ENCODE measurements at places on chromosomes 16 and 17. TPM values are rescaled to one million over a fixed set of nuclear protein-coding genes. Genes with fewer than 3 reads are reported as not detected.

DNA sequence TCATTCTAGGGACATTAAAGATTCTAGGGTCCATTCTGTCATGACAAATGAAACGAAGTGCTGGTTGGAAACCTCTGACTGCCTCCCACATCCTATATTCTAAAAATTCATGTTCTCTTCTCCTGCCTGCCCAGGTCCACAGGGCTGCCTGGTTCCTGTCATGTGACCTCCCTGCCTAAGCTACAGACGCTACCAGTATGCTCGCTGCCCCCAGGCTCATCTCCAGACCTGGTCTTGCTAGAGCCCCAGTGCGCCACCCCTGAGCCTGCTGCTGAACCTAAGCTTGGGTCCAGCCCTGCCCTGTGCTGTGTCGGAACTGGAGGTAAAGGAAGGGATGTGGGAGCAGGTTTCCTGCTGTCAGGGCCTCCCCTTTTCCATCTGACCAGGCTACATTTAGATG lies 231.6 kb upstream of the CDH5 start:
- DNase-seq = no peak
- no peaks in the 10 kb centered on the region for H3K4me1 ChIP-seq
- H3K36me3 ChIP-seq = no peaks in the 10 kb centered on the region

DNA sequence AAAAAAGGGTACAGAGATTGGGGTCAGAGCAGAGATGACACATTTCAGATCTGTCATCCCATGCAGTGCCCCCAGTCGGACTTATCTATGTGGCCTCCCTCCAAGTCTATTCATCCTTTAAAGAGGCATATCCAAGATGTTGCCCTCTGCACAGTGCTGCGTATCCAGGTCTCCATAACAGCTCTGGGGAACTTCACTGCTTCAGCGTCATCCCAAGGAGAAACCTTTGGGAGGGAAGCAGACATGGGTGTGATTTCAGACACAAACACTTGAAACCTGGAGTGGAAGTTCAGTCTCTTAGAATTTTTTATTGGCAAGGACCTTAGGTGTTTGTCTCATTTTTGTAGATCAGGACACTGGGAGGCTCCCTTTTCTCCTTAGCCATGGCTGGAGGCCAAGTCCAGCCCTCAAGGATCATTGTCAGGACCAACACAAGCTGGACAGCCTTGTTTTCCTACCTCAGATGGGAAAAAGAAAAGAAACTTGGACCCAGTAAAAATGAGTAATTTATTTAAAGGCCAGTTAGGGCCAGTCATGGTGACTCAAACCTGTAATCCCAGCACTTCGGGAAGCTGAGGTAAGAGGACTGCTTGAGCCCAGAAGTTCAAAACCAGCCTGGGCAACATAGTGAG lies 23.9 kb upstream of the NLK start:
- H3K36me3 ChIP-seq = no peaks in the 10 kb centered on the region
- no peak overlapping the region for H3K27ac ChIP-seq
- peaks cover 14% of the 10 kb centered on the region for H3K27me3 ChIP-seq
- no peaks in the 10 kb centered on the region for H3K4me1 ChIP-seq
- H3K4me3 ChIP-seq = no peak overlapping the region

GRCh38 chr17:76427501-76428231 lies 25.3 kb downstream of the UBE2O start:
- no peak for DNase-seq
- no peaks in the 10 kb centered on the region for H3K27me3 ChIP-seq
- H3K36me3 ChIP-seq = no peaks in the 10 kb centered on the region
- H3K4me3 ChIP-seq = no peak overlapping the region
- H3K27ac ChIP-seq = no peak overlapping the region
- no peaks in the 10 kb centered on the region for H3K4me1 ChIP-seq

DNA sequence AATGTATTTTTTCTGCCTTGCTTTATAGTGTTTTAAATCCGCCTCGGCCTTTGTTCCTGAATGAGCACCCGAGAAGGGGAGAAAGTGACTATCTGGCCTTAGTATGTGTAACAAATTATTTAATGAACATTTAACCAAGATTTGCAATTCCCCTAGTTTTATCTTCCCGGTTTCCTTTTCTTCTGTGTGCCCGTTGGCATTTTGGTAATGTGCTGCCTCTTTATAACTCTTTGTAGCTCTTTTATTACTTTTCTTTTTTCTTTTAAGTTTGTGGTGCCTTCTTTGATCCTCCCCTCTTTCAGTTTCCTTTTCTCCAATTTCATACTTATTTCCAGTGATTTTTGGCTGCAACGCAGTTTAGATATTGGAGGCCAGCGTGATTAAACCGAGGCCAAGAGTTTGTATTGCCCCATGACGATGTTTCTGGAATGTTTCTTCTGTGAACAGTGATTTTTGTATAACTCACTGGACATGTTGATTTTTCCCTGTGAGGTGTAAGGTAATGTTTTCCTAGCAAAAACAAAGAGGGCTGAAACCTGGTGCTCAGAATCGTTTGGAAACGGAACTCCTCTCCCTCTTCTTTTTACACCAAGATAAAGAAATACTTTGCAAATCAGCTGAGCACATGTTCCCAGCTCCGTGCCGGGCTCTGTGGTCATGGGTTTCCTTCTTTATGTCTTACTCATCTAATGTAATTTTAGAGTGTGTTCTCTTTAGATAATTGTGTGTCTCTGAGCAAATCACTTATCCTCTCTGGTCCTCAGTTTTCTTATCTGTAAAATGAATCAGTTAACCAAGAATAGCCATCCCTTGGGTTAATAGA lies 344.3 kb downstream of the WWOX start:
- H3K4me3 ChIP-seq = no peak overlapping the region
- no peak for DNase-seq
- no peaks in the 10 kb centered on the region for H3K27me3 ChIP-seq
- no peaks in the 10 kb centered on the region for H3K4me1 ChIP-seq
- H3K36me3 ChIP-seq = no peaks in the 10 kb centered on the region

DNA sequence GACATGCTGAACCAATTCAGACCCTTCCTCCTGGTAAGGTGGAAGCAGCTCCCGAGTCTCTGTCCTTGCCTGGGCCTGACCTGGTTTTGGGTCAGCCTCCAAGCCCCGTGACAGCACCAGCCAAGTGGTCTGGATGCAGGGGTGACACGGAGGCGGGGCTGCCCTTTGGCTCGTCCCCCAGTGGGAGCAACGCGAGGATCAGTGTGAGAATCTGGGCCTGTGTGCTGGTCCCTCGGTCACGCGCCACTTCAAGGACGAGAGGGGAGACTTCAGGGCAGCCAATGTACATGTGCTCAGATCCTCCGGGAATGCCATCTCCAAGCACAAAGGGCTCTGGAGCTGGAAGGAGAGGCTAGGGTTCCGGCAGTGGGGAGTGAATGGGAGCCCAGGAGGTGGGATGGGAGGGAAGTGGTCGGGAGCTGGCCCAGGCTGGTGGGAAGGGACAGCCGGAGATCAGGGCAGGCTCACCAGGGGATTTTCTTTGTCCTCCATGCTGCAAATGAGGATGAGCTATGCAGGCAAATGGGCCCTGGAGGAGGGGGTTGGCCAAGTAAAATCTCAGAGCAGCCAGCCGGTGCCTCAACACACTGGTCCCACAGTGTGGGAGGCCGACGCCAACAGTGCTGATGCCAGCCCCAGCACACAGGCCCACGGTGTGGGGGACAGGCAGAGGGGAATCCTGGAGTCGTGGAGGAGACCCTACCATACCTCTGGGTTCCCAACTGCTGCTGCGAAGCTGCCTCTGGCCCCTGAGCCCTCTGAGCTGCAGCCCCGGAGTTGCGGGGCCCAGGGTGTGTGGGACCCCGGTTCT lies 4.2 kb upstream of the NDRG4 start:
- no peak overlapping the region for H3K4me3 ChIP-seq
- H3K4me1 ChIP-seq = peaks cover 3% of the 10 kb centered on the region
- H3K27me3 ChIP-seq = no peaks in the 10 kb centered on the region
- DNase-seq = no peak

Gene DNAAF8
- total RNA-seq = not detected

Gene COG1
- 61.0 TPM for total RNA-seq

GRCh38 chr17:624341-624860 lies 90.2 kb downstream of the VPS53 start:
- H3K27ac ChIP-seq = no peak overlapping the region
- peaks cover 62% of the 10 kb centered on the region for H3K36me3 ChIP-seq
- no peak for DNase-seq
- H3K4me1 ChIP-seq = no peaks in the 10 kb centered on the region
- no peaks in the 10 kb centered on the region for H3K27me3 ChIP-seq
- H3K4me3 ChIP-seq = no peak overlapping the region

DNA sequence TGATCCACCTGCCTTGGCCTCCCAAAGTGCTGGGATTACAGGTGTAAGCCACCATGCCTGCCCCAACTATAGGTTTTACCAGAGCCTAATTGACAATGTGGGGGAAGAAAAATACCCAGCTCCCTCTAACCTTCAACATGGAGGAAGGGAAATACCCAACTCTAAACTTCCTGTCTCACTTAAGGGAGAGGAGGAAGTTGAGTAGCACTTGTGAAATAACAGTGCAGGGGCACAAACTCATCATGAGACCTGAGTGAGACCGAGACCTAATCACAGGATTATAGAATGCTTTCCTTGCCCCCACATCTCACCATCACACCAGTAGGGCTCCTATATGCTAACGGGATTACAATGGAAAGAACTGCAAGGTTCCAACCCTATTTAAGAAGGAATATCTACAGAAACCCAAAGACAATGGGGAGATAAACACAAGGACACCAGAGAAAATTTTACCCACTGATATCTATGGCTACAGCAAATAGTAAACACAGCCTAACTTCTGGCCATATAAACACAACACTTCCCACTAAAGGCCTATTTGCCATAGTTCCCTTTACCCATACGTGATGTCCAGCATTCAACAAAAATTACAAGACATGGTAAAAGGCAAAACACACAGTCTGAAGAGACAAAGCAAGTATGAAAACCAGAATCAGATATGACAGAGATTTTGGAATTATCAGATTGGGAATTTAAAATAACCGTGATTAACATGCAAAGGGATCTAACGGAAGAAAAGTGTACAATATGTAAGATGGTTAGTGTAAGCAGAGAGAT lies 26.9 kb downstream of the OR3A1 start:
- H3K36me3 ChIP-seq = no peaks in the 10 kb centered on the region
- H3K27me3 ChIP-seq = no peaks in the 10 kb centered on the region
- no peak for DNase-seq
- no peak overlapping the region for H3K4me3 ChIP-seq

DNA sequence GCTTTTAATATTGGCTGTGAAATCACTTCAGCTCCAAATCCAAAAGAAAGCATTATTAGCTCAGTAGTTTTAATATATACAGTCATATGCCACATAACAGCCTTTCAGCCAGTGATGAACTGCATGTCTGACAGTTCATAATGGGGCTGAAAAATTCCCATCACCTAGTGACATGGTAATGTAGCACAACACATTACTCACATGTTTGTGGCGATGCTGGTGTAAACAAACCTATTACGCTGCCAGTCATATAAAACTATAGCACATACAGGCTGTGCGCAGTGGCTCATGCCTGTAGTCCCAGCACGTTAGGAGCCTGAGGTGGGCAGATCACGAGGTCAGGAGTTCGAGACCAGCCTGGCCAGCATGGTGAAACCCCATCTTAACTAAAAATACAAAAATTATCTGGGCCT lies 92.2 kb downstream of the TUBD1 start:
- peak; percentile 8 for DNase-seq
- H3K27me3 ChIP-seq = no peaks in the 10 kb centered on the region
- H3K27ac ChIP-seq = peak overlapping the region; percentile 57
- H3K4me3 ChIP-seq = no peak overlapping the region
- H3K4me1 ChIP-seq = peaks cover 6% of the 10 kb centered on the region
- H3K36me3 ChIP-seq = no peaks in the 10 kb centered on the region

- no peaks in the 10 kb centered on the region for H3K4me1 ChIP-seq
- H3K36me3 ChIP-seq = no peaks in the 10 kb centered on the region
- H3K4me3 ChIP-seq = no peak overlapping the region
These were observed 336.9 kb downstream of the SOX9 start for GRCh38 chr17:72457712-72458111.

Gene KRTAP17-1
- not detected for total RNA-seq

DNA sequence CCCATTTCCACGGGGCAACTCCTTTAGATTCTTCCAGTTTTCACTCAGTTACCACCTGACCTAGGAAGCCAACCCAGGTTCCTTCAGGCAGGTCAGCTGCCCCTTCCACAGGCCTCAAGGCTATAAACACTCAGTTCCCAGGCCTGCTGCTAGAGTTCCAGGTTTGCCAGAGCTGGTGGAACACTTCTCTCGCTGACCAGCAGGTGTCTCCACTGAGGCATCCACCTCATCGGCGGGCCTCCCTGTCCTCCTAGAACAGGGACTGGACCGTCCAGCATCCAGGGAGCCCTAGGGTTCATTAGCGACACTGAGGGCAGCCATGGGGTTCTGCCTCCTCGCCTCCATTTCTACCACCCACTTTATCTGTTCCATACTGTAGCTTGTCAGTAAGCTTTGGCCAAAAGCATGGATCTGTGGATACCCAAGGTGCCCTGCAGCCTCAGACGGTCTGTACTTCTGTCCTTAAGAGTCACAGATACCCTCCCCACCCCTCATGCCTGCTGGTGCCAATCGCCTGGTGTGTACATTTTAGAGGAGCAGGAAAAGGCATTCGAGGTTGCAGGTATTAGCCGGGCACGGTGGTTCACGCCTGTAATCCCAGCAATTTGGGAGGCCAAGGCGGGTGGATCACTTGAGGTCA lies 29.0 kb downstream of the PIMREG start:
- DNase-seq = peak; percentile 53
- no peaks in the 10 kb centered on the region for H3K36me3 ChIP-seq
- no peak overlapping the region for H3K4me3 ChIP-seq
- H3K4me1 ChIP-seq = no peaks in the 10 kb centered on the region

DNA sequence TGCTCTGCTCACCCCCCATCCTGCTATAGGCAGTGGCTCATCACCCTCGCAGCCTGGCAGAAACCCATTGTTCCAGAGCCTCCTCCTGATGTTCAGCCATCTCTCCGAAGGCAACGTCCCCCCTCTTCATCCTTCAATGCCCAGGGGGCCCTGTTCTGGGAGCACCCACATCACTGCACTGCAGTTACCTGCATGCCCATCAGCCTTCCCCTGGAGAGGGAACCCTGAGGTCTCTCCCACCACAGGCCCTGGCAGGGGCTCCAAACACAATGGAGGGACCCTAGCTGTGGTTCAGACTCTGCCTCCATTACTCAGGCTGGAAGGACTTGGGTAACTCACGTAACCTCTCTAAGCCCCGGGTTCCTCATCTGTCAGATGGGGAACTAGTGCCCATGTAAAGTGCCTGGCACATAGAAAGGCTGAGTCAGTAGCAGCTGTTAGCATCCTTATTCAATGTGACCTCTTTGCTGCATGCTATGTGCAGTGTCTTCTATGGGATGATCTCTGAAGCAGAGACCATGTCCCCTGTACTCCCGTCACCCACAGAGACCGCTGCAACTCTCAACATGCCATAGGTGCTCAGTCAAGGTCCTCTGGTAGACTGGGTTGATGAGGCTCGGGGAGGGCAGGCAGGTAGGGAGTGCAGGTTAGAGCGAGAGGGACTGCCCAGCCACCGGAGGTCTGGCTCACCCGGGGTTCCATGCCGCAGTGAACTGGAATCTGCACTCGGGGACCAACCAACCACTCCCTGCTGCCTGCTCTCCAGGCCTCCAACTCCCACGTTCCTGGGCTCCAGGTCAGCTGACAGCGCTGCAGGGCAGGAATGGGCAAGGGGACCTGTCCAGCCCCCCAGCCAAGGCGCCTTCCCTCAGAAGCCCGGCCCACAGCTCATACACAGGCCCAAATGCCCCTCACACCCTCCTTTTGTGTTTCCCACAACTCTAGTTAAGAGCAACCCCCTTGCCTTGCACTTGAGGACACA lies 233.2 kb downstream of the ZNF423 start:
- H3K27me3 ChIP-seq = no peaks in the 10 kb centered on the region
- H3K36me3 ChIP-seq = no peaks in the 10 kb centered on the region
- no peaks in the 10 kb centered on the region for H3K4me1 ChIP-seq
- no peak overlapping the region for H3K27ac ChIP-seq
- no peak overlapping the region for H3K4me3 ChIP-seq

Gene NUPR1
- not detected for total RNA-seq

GRCh38 chr17:81274471-81274855 lies 20.6 kb downstream of the SLC38A10 start:
- no peak overlapping the region for H3K27ac ChIP-seq
- peaks cover 70% of the 10 kb centered on the region for H3K36me3 ChIP-seq
- no peaks in the 10 kb centered on the region for H3K27me3 ChIP-seq
- H3K4me3 ChIP-seq = no peak overlapping the region
- H3K4me1 ChIP-seq = no peaks in the 10 kb centered on the region
- DNase-seq = no peak
